ENCODE measurements at places on chromosomes 12 and 14.
A peak's percentile ranks its signal among the peaks of the same experiment; 100 is the strongest.

DNA sequence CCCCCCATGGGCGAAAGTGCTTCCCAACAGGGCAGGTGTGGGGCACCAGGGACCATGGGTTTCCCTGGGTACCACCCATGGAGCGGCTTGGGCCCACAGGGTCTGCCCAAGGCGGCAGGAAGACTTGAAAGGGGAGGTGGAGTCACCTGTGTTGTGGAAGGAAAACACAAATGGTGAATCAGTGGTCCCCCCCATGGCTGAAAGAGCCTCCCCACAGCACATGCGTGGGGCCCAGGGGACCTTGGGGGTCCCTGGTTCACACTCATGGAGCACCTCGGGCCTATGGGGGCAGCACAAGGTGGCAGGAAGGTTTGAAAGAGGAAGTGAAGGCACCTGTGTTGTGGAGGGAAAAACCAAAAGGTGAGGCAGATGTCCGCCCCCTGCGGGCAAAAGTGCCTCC, 581.9 kb downstream of the ALG10 start:
- DNase-seq = no peak

DNA sequence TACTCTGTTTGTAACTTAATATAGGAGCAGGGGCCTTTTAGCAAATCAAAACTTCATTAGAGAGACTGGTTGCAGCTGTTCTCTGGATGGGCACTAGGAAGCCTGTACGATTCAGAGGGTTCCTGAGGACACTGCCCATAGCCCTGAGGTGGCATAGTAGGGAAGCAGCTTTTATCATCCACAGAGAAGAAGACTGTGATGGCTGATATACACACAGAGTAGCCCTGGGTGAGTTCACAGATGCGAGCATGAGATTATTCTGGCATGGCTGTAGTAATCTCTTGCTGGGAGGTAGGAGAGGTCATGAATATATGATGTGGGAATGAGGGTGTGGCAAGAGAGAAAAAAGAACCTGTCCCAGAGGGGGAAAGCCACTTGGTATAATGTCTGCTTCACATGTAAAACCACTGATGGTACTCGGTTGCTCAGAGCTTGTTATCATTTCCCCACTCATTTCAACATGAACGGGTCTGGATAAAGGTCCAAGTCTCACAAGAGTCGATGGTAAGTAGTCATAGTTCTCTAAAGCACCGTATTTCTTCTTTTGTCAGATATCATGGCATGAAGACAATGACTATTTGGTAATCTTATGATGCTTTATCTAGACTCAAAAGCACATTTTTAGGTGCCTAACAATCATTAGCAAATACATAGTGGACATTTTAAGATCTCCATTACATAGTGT, 52.0 kb downstream of the PEBP1 start:
- DNase-seq = no peak

GRCh38 chr14:57526942-57527341, 33.3 kb upstream of the CCDC198 start:
- no peak for DNase-seq

DNA sequence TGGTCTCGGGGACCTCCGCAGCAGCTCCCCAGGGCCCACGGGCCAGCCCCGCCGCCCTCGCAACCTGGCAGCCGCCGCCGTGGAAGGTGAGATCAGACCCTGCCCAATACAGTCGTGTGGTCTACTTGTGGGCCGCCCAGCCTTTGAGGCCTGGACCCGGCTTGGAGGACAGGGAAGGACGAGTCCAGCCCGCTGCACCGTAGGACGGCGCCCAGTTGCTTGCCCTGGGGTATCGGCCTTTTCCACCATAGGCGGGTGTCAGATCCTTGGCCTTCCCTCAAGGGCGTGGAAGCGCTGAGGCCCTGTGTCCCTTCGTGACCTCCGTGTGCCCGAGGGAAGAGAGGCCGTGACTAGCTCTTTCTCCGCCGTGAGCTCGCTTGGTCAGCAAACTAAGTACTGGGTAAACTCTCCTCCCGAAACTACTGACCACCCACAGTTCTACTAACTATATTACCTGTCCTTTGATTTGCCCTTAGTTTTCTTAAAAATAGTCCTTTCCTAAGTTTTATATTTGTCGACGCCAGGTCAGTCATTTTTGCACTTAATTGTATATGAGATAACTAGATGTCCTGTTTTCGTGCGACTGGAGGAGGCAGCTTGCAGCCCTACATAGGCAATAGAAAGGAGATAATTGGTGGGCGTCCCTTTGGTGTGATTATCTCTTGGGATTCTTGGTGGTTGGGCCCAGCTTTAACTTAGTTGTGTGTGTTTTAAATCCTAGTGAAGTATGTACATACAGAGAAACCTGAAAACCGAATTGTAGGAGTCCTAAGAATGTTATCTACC, 757 bp downstream of the SLC25A3 start:
- peak; percentile 10 for DNase-seq

DNA sequence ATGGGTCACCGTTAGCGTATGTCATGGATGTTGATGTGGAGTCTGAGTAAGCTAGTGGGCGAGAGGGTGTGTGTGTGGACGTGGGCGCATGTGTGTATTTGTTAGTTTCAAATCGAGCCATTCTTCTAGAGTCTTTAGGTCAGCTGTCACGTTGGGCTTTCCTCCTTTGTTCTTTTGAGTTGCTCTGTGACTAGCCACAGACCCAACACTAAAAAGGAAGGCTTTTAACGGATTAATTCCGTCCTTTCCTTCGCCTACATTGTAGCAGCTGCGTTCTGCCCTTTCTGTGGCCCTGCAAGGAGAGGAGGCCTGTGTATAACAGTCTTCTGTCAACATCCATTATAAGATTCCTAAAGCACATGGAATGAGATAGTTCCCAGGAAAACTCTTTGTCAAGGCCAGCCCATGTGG, 117.2 kb upstream of the DNM1L start:
- DNase-seq = no peak

- no peak for DNase-seq
These were observed 28.2 kb upstream of the PEX5 start for GRCh38 chr12:7161327-7161726.

DNA sequence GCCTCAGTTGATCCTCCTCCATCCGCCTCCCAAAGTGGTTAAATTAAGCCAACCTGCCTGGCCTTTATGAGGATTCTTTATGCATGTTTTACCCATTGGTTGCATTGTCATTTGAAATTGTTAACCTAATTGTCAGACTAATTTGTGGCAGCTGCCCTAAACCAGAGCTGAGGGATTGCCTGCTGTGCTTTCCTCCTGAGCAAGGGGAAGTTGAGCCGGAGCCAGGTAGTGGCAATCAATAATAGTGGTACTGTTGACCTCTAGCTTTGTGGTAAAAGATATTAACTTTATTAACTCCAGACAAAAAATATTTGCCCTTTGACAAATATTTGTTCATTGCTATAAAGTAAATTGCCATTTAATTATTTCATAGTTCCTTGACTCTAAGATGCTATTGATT, 5.6 kb upstream of the HEBP1 start:
- DNase-seq = no peak

GRCh38 chr14:101957406-101958234, 6.8 kb upstream of the DYNC1H1 start:
- DNase-seq = no peak

- no peak for DNase-seq
These were observed 88.9 kb downstream of the MSRB3 start for GRCh38 chr12:65367396-65367795.

- DNase-seq = no peak
These were observed 34.5 kb upstream of the PLEK2 start for GRCh38 chr14:67446371-67447032.

GRCh38 chr14:89912667-89913211, 41.8 kb downstream of the EFCAB11 start:
- peak; percentile 99 for DNase-seq

DNA sequence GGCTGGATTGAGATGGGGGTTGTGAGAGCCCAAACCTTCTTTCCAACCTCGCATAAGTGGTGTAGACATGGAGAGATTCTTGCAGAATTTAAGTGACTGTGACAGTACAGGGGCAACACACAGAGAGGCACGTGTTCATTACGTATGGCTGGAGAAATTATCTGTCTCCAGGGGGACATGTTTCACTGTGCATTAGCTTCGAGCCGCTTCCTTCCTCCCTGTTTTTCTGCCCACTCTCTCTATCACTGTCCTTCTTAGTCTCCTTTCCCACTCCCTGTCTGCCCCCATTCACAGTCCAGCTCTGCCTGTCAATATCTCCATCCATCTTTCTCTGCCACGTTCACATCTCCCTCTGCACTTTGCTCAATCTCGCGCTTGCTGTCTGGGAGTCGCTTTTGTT, 11.5 kb upstream of the C14orf93 start:
- no peak for DNase-seq

DNA sequence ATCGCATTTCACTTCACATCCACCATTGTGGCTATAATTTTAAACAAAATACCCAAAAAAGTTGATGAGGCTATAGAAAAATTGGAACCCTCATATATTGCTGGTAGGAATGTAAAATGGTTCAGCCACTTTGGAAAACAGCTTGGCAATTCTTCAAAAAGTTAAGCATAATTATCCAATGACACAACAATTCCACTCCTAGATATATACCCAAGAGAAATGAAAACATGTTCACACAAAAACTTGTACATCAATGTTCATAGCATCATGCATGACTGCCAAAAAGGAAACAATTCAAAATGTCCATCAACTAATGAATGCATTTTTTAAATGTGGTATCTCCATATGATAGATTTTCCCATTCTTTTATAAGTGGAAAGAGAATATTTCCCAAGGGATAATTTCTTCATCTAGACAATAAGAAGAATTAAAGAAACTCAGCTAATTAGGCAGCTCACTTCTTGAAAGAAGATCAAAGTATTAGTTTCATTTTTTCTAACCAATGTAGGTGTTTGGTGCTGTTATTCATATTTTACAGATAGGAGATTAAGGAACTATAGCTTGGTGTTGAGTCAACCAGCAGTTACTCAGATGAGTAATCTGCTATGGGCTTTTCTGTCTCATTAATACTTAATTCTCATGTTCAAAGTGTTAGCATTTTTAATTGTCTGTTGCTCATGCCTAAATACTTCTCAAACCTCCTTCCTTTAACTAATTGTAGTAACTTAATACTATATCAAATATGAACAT, 32.8 kb downstream of the YEATS4 start:
- peak; percentile 44 for DNase-seq

GRCh38 chr12:130872179-130873096, 572 bp downstream of the RAN start:
- DNase-seq = peak; percentile 17

DNA sequence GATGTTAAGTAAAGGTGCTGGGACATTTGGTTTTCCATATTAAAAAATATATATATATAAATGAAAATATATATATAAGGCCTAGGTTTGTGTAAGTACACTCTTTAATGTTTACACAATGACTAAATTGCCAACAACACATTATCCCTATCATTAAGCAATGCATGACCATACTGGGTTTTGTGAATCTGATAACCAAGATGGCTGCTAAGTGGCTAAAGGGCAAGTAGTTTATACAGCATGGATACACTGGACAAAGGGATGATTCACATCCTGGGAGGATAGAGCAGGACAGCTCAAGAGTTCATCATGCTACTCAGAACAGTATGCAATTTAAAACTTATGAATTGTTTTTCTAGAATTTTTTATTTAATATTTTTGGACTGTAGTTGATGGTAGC, 89.3 kb downstream of the FIGNL2 start:
- no peak for DNase-seq

GRCh38 chr14:102893452-102893851, 29.0 kb upstream of the AMN start:
- peak; percentile 93 for DNase-seq

GRCh38 chr12:103998976-103999375, 33.3 kb downstream of the TDG start:
- DNase-seq = no peak

- DNase-seq = no peak
These were observed 218.4 kb downstream of the BCAT1 start for GRCh38 chr12:24730489-24730896.

GRCh38 chr14:57748279-57748678, 117.6 kb downstream of the SLC35F4 start:
- DNase-seq = no peak

GRCh38 chr12:42468341-42468821, 121.2 kb downstream of the PRICKLE1 start:
- no peak for DNase-seq

GRCh38 chr14:56552615-56553014, 27.0 kb upstream of the TMEM260 start:
- no peak for DNase-seq

DNA sequence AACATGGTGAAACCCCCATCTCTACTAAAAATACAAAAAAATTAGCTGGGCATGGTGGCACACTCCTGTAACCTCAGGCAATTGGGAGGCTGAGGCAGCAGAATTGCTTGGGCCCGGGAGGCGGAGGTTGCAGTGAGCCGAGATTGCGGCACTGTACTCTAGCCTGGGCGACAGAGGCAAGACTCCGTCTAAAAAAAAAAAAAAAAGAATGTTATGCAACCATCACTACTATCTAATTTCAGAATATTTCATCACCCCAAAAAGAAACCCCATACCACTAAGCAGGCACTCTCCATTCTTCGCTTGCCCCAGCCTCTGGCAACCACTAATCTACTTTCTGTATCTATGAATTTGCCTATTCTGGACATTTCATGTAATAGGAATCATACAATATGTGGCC, 68.8 kb upstream of the AMN start:
- no peak for DNase-seq

DNA sequence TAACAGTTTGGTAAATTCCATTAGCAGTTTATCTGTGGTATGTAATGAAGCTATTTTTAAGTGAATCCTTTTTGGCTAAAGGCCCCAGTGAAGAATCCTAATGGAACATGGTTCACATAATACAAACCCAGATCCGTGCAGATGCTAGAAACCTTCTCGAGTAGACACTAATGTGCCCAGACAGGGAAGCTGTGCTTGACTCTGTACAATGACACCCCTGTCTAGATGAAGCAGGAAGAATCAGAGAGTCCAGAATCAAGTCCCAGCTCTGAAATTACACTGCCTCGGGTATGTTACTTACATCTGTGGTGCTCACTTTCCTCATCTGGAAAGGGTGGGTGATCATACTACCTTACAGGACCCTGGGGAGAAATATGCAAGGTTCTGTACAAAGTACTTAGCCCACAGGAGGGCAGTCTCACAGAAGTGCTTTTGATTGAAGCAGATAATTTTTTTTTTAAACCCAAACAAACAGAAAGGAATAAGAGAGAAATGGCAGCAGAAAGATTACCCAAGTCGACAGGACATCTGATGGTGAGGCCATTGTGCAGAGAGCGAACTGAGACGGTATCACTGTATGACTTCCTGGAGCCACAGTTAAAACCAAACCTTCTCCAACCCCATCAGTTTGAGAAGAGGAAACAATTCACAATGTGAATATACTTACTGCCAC, 8.5 kb downstream of the CRACR2A start:
- no peak for DNase-seq

- no peak for DNase-seq
These were observed 99.9 kb downstream of the PHETA1 start for GRCh38 chr12:111268738-111269572.

- DNase-seq = no peak
These were observed 12.9 kb upstream of the TRIM9 start for GRCh38 chr14:51107801-51108200.

GRCh38 chr14:89340200-89341181, 76.5 kb downstream of the FOXN3 start:
- DNase-seq = no peak

DNA sequence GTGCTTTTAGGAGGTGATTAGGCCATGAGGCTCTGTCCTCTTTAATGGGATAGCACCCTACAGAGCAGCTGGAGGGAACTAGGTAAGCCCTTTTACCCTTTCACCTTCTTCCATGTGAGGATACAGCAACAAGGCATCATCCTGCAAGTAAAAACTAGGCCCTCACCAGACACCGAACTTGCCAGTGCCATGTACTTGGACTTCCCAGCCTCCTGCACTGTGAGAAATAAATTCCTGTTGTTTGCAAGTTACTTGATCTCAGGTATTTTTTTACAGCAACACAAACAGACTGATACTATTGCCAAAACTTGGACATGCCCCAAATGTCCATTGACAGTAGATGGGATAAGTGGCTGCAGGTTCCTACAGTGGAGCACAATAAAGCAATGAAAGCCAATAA, 85.8 kb upstream of the MAP1LC3B2 start:
- no peak for DNase-seq

All from fibroblast of skin of right quadriceps (primary cell).